NCI-H1436 treated with DMSO at 0.1 percent for 48 hours (cell line): ENCODE measurements at places on chromosomes 5 and 9.

- no peak for DNase-seq
These were observed 8.0 kb upstream of the REEP5 start for GRCh38 chr5:112930082-112930344.

- no peak for DNase-seq
These were observed 6.6 kb upstream of the RNF20 start for GRCh38 chr9:101527066-101527465.

DNA sequence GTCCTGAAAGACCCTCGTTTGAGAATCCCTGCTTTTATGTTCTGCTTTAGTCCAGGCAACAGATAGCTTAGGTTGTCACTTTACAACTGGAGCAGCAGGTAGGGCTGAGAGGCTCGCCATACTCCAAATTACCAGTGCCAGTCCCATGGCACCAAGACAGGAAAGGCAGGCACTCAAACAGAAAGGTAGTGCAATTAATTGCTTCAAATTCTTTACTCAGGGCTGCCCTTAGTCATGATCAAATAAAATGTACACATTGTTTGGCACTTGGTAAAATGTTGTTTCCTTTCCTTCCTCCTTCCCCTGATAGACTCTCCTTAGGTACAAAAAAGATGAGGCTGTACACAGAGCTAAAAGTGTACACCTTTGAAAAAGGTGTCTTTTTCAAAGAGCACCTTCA lies 115.8 kb upstream of the CCDC152 start:
- no peak for DNase-seq

DNA sequence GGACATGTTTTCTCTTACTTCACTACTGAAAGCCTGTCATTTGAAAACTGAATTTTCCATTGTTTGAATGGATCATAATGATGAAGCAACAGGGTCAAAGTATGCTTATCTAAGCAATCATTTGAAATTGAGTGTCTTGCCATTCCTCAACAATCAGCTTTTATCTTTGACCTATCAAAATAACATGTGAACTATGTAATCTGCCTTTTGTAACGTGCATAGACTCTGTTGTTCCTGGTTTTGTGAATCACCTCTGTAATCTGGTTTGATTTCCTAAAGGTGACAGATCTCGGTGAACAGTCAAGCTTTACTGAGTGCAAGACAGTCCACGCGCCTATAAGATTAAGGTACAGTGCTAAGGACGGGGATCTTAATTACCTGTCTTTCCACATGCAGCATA lies 3.3 kb downstream of the MEF2C start:
- no peak for DNase-seq

DNA sequence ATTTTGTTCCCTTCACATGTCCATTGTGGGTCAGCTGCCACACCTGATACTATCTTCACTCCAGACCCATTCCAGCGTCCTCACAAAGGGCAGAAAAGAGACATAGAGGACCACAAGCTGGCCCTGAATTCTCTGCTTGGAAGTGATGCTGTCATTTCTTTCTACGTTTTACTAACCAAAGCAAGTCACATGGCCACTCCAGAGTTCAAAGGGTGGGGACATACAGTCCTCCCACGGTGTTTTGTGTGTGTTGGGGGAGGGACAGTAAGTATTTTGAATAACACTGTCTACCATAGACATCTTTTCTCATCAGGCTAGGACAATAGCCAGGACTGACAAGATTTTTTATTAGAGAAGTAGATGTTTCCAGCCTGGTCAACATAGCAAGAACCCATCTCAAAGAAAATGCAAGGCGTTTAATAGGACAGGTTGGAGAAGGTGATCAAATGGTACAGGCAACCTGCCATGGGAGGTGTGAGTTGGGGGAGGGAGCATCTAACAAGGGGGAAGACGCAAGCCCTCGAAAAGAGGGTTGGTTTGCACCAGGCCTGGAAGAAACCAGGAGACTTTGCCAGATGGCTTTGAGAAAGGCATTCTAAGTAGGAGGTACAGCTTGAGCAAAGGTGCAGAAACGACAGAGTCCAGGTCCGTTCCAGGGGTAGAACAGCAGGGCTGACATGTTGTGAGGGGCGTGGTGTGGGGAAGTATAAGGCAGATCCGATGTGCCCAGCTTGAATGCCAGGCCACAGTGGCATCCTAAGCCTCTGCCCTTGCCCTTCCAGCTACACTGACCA lies 11.3 kb upstream of the GLIPR2 start:
- DNase-seq: no peak

DNA sequence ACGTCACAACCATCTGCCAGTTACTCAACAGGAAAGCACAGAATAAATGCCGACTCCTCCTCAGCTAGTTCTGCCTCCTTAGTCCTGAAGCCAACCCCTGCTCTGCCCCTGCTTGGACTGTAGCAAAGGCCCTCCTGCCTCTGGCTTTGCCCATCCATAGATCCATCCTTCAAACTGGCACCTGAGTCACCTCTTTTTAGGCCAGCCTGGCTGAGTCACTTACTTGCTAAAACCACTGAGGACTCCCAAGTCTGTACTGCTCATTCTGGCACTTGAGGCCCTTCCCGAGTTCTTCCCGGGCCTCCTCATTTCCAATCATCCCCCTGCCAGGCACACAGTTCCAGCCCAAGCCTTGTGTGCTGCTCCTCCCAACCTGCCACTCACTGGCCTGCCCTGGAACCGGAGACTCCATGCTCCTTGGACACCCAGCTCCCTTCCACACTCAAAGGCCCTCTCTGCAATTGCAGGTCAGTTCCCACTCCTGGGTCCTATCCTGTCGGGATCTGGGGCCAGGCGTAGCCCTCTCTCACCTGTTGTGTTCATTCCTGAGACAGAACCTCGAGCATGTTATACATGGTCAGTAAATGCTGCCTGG lies 220.1 kb downstream of the DAB2IP start:
- DNase-seq: no peak

DNA sequence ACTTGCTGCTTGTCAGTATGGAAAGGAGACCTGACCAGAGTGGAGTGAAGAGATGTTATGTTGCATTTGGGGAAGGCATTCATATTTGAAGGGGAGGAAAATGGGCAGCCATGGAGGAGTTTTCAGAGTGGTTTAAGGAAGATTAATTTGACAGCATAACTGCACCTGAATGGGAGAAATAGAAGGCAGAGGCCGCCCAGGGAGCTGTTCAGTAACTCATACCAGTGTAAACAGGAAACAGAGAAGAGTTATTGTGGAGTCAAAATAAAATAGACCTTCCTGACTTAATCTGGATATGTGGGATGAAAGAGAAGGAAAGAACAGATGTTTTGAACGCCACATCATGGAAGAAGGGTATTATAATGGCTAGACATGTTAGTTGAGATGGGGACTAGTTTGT lies 13.4 kb downstream of the SLC44A1 start:
- no peak for DNase-seq

DNA sequence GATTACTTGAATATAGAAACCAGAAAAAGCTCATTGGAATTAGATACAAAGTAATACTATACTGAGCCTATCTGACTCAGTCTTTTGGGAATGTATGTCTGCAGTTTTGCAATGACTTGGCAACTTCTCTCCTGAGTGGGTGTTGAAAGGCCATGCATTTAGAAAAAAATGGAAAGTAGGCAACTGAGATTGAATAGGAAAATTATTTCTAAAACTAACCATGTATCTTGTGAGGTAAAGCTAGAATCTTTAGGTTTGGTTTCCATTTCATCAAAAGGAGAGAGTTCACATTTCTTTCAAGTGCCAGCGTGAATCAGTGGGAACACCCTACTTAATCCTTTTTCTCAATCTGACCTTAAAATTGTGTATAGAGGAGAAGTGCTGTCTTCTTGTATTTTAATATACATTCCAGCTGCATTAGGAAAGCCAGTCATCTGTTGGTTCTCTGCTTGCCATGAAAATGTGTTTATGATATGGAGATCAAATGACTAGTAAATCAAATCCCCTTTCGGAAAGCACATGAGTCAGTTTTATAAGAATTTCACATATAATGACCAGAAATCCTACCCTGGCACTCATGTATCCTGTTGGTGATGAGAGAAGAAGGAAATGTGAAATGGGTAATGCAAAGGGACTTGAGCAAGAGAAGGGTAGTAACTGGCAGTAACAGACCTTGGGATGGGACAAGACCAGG lies 30.4 kb downstream of the NFX1 start:
- DNase-seq: no peak

GRCh38 chr5:149632311-149633251 lies 51.3 kb downstream of the ARHGEF37 start:
- no peak for DNase-seq

DNA sequence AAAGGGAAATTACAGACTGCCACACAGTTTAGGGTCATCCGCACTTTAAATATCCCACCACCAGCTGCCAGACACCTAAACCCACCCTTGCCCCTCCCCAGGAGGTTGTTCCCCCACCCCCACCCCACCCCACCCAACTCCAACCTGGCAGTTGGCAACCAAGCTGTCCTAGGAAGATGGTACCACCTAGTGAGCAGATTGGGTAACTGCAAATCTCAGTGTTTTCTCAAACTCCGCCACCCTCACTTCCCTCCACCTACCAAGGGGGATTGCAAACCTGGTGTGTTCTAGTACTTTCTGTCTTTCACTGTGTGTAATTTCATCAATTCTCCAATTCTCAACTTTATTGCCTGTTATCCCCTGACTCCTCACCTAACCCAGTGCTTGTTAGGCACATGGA lies 323.8 kb upstream of the IRX2 start:
- DNase-seq: no peak

GRCh38 chr5:38953426-38954012 lies 107.7 kb downstream of the OSMR start:
- no peak for DNase-seq

DNA sequence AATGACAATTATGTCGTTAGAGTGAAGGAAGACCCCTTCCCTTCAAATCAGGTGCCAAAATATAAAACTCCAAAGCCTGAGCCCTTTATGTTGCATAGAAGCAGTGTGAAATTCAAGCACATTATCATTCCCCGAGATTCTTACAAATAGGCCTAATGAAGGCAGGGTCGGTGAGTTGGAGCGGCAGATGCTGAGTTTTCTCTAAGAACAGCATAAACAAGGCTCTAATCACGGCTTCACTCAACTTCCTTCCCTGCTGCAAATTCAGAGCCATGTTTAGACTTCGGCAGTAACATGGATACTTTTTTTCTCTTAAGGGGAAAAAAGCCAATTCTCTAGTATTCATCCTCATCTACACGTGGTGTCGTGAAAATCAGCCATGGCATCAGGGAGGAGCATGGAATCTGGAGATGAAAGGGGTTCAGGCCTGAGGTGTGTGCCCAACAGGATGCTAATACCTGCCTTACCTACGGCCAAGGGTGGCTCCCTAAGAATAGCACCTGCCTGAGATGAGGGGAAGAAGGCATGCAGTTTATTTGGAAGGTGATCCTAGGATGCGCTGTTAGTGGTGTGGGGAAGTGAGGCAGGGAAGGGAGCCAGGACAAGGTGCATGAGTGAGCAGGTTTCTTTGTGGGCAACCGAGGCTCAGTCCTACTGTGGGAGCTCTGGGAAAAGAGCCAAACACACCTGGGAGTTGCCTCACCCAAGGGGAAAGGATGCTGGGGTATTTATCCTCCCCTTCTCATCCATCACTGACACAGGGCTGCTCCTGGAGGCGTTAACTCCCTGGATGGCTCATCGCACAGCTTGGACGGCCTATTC lies 146.8 kb upstream of the TBC1D2 start:
- DNase-seq: no peak

DNA sequence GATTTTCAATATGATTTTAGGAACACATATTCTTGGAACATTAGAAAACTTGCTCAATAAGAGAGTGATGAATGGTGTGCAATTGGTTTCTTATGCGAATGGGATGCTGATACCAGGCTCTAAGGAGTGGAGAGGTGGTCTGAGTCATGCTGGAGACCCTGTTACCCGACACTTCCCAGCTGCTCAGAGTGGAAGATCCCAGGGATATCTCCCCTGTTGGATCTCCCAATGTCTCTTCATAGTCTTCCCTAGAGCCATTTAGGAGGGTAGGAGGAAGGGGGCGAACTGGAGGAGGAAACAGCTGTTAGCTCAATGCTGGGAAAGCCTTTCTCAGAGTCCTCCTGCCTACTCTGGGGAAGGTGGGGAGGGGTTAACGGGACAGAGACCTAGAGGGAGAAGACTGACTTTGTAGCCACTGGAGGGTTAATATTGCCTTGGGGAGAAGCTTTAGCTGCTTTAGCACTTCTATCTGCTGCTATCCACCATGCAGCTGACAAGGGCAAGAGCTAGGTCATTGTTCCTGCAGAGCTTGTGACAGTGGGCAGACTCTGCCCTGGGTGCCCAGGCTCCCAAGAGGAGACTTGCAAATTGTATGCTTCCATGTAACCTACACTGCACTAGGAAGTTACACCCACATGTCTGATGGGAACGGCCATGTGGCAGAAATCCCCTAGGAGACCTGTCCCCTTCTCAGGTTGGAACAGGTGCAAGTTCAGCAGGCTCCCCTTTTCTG lies 301.0 kb downstream of the GADD45G start:
- DNase-seq: no peak

DNA sequence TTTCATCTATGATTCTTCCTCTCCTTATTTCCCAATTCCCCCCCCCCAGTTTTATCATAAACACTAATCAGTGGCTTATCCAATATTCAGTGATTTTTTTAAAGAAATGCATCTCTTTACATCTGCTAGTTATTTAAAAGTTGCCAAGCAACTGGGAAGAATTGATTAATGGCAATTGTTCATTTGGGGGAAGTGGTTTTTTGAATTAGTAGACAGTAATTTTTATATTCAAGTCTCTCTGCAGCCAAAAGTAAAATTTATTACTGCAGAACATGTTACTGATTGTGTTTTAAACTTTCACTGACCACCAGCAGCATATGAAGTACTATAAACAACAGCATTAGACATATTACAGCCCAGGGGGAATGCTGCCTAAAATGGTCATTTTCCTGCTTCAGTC lies 308.8 kb upstream of the NREP start:
- DNase-seq: no peak

DNA sequence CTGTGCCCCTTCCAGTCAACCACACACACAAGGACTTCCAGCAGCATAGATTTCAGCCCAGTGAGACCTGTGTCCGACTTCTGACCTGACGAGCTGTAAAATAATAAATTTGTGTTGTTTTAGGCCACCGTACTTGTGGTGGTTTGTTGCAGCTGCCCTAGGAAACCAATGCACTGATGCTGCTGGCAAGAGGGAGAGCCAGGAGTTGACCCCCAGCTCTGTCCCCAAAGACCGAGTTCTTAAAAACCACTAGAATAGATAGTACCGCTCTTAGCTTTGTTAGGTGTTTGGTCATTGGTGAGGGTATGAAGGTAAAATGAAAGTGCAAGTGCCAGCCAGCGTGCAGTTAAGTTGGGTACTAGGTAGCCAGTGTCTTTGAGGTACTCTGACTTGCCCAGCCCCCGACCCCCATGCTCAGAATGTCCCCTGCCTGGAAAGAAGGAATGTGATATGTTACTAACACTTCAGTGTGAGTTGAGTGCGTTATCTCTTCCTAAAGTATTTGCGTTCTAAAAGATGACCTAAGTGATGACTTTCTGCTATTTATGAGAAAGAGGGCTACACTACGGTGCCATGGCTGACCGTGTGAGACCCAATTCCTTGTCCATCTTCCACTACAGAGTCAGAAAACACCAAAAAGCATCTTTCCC lies 185.6 kb downstream of the AOPEP start:
- DNase-seq: no peak
